ENCODE measurements at places on chromosomes 3 and 15.
A peak's percentile ranks its signal among the peaks of the same experiment; 100 is the strongest.

DNA sequence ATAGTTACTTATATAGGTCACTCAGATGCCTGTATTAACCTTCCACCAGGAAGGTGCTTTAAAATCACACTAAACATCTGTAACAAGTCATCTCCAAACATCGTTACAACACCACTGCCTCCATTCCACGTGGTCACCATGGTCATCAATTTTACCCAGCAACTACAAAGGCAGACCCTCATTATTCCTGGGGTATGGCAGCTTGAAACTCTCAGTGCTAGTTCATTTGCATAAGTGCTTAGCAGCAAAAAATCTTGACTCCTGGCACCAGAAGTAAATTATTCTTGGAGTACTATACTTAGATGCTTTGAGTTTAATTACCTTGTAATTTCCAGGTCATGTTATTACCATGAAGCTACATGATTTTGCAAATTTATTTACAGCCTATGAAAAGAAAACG lies 250.6 kb downstream of the KBTBD8 start:
- DNase-seq = no peak

GRCh38 chr3:183181606-183182005 lies 19.1 kb upstream of the LAMP3 start:
- no peak for DNase-seq

DNA sequence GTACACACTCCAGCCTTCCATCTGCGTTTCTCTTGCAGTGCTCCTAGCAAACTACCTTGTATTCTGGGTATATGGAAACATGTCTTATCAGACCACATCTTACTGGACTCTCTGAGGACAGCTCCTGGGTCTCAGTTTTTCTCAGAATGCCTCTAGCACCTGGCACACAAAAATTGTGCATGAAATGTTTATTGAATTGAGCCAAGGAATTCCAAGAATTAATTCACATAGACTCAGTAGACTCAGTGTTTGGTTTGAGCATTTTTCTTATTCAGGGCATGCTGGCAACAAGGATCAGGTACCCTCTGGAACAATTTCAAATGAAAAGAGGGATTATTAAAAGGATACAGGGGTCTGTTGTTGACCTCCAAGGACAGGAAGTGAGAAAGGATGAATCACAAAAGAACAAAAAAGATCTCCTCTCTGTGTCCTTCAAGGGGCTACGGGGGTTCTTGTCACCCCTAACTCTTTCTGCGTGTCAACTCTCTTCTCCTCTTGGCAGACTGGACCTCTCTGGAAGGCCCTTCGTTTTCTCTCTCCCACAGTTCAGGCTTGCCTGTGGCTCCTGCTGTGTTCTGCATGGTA lies 270.0 kb upstream of the HES1 start:
- DNase-seq = no peak

- no peak for DNase-seq
Observed at GRCh38 chr3:45950686-45951600, 7.7 kb downstream of the CXCR6 start.

DNA sequence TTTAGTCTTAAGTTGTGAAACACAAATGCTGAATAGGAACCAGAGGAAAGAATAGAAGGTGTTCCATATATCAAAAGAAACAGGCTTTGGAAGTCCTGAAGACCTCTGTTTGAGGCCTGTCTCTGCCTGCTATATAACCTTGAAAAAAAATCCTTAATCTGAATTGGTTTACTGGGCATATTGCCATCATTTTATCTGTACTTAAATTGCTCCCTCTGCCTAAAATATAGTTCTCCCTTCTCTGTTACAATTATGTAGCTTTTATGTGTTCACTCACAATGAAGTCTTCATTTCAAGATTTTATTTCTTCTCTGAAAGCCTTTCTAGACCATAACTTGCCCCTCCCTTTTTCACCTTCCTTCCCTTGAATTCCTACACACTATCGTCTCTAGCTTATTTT lies 21.2 kb downstream of the ARL13B start:
- DNase-seq = no peak

DNA sequence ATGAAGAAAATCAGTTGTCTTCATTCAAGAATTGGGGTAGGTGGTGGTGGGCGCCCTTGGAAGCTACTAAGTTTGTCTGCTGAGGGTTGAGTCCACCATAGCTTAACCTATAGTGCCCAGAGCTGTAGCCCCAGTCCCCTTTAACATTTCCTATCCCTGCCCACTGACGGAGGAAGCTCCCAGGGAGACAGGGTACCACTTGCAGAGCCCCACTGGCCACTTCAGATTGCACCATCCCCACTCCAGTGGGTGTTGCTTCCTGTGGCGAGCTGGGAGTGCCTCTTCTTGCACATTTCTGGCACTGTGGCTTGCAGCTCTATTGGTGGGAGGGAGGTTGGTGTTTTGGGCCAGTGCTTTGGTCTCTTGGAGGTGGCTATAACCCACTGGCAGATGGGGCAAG lies 2.7 kb downstream of the PXYLP1 start:
- no peak for DNase-seq

- no peak for DNase-seq
Observed at GRCh38 chr3:143731776-143732175, 116.5 kb downstream of the SLC9A9 start.

DNA sequence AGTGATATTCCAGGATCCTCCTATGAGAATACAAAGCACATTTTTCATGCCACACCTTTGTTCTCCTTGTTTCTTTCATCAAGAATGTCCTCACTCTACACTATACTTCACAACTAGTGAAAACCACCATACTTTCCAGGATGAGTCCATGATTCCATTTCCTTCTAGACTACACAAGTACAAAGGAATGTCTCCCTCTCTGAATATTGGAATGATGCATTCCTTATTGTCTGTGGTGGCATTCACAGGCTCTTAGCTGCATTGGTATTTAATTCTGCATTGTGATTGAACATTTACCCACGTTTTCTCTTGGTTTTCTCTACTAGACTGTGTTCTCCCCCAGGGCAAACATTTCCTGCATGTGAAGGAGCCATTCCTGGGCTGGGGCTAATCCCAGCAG lies 217.5 kb downstream of the RAP2B start:
- no peak for DNase-seq

- no peak for DNase-seq
Observed at GRCh38 chr3:115423170-115423569, 200.1 kb upstream of the GAP43 start.

DNA sequence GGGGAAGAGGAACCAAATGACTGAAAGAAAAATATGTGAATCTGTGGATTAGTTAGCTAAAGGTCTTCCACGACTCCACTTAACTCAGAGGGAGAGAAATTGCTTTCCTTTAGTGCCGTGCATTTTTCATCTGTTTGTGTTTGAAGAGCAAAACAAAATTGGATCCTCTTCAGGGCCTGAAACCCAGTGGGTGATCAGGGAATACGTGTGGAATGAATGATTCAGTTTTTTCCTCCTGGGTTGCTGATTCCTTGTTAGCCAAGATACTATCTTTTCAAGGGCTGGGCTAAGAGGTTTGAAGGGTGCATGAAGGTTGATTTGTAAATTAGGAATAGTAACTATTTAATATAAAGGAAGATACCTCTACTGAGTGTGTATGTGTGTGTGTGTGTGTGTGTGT lies 61.0 kb downstream of the TPRG1 start:
- no peak for DNase-seq

DNA sequence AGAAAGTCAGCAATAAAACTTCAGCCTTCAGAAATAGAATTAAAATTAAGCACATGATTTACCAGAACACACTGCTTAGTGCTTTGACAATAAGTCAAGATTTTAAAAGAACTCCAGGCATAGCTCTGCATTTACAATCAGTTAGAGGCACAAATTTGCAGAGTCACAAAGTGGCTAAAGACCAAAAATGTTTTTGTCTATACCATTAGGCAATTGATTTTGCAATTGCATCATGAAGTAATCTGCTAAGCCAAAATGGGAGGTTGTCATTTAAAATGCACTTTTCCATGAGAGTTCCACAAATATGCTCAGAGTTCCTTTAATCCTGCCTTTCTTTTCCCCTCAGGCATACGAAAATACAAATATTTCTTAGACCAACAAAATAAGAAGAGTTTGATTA lies 10.1 kb upstream of the DCP1A start:
- DNase-seq = no peak

- no peak for DNase-seq
Observed at GRCh38 chr3:157290766-157291165, 130.8 kb upstream of the CCNL1 start.

GRCh38 chr3:63056932-63057331 lies 181.7 kb upstream of the CADPS start:
- DNase-seq = no peak

GRCh38 chr3:31027191-31027761 lies 132.8 kb upstream of the GADL1 start:
- DNase-seq = no peak

- DNase-seq = no peak
Observed at GRCh38 chr3:127819086-127819485, 3.2 kb downstream of the MGLL start.

GRCh38 chr3:155517903-155518302 lies 224.4 kb upstream of the STRIT1 start:
- DNase-seq = no peak

DNA sequence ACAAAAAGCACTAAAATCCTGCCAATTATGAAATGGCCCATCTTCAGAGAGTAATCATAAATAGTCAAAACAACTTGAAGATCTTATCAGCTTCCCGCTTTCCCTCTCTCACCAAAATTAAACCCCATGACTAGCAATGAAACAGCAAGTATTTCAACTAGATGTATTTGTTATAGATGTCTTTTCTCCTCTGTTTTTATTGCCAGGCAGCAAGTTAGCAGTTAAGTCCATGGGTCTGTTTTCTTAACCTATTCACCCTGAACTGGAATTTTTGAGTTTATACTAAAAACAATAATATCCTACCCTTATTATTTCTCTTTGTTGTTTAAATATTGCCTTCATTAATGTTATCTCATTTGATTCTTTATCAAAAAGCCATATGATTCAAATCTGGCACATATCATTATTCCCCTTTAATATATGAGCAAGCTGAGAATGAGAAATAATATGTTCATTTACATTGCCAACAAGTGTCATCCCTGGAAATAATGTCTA lies 23.3 kb downstream of the AQP9 start:
- DNase-seq = no peak

DNA sequence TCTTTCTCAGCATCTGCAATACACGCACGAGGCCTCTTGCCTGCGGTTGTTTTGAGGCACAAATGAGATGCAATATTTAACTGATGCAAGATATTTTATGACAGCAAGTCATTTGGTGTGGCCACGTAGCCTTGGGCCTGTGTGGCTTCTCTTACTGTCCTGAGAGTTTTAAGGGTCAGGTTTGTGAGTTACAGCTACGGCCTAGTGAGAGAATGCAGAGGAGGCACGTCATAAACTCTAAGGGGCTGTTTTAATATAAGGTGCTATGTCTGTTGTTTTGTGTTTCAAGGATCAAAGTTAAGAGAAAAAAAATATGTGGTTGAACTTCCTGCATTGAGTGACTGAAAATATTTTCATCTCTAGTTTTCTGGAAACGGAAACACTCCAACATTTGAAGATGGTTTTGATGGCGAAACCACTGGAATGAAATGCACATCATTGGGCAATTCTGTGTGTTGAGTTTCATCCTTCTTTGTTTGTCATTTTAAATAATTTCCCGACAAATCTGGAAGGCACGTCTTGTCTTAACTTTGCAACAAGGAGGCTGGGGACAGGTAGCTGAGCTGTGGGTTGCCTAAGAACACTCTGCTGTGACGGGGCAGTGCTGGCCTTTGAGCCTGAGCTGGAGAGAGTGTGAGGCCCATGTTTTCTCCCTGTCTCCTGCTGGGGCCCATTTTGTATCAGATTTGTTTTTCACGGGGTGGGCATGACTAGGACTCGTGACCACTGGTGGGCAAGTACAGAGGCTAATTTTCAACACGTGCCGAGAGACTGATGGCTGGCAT lies 5.1 kb downstream of the APBA2 start:
- no peak for DNase-seq

GRCh38 chr15:74961616-74962015 lies 5.0 kb upstream of the RPP25 start:
- no peak for DNase-seq

GRCh38 chr3:146547235-146547835 lies 2.9 kb upstream of the PLSCR1 start:
- DNase-seq = no peak

DNA sequence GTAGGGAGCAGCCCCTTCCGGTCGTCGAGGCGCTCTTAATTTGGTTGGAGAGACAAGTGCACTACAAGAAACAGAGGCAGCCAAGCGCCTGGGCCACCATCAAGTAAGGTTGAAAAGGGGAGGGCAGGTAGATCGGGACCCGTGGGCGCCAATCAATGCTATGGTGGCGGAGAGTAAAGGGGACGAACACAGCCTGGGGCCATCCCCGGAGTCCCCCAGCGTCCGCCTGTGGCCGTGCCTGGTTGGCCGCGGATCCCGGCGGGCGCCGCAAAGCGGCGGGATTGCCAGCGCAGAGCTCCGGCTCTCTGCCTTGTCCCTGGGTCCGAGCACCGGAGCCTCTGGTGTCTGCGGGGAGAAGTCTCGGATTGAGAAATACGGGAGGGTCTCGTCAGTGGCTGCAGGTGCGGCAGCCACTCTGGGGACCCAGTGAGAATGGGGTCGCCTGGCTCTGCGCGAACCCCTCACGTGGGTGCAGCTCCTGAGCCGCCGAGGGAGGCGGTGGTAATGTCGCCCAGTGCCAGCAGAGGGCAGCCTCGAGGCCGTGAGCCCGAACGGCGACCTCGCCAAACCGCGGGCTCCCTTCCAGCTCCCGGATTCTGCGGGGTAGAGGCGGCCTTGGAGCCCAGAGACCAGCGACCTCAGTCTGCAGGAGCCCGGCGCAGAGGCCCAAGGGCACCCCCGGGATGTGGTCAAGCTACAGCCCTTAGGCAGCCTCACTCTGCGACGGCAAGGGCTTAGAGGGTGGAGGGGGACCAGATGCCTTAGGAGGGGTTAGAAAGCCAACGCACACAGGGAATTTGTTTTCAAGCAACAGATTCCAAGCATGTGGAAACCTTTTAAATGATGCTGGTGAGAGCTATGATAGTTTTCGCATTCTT lies 10.8 kb downstream of the FOXL2 start:
- peak; percentile 50 for DNase-seq

DNA sequence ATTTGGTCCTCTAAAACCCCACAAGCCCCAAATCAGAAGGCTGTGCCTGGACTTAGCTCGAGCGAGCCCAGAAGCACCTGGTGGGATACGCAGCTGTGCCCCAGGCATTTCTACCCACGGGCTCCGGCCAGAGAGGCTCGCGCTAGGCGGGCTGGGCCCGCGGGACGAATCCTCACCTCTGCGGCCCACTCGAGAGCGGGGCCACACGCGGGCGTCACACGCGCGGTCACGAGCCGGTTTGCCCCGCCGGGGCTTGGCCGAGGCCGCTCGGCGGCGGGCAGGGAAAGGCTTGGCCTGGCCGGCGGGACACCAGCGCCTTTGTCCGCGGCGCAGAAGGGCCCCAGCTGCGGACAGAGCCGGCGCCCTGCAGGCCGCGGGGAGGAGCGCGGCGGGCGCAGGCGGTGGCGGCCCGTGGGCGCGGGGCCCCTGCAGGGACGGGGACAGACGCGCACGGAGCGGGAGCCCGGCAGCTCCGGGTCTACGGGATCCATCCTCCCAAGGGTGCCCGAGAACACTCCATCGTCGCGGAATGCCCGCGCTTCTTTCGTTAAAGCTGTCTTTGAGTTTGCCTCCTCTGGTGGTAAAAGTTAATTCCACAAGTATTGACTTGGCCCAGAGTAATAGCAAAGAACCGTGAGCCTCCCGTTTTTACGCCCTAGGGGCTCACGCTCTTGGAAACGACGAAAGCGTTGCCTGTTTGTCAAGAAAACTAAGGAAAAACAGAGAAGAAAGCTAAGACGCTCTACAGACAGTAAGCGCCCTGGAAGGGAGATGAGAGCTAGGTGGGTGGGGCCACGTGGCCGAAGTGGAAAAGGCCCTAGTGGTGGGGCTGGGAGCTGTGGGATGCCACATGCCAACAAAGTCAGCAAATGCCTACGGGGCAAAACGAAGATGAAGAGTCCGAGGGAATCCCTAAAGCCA lies 26.4 kb downstream of the TYRO3 start:
- DNase-seq = no peak

- no peak for DNase-seq
Observed at GRCh38 chr3:127905556-127905955, 9.5 kb upstream of the KBTBD12 start.

Measured in activated T-helper 1 cell treated with anti-CD3 and anti-CD28 coated beads, Interleukin-2, amount 50 U/mL, for 16 hours (primary cell).